ENCODE measurements at places on chromosomes 3 and 15. TPM values are rescaled to one million over a fixed set of nuclear protein-coding genes. Genes with fewer than 3 reads are reported as not detected.

The DAZL gene
- total RNA-seq: not detected

The GPR27 gene
- total RNA-seq: 2.3 TPM

DNA sequence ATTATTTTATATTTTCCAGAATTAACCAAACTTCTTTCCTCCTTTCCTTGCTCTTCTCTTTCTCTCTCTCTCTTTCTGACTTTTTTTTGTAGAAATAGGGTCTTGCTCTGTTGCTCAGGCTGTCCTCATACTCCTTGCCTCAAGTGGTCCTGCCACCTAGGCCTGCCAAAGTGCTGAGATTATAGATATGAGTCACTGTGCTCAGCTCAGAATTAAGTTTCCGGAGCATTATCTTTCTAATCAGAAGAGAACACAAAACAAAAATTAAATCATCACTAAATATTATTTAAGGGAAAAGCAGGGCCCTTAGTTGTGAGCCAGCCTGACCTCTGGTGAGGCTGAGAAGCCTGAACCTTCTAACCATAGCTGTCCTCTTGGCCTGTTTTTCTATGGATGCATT lies 168.2 kb downstream of the SOX2 start:
- H3K36me3 ChIP-seq: no peaks in the 10 kb centered on the region
- H3K27me3 ChIP-seq: no peaks in the 10 kb centered on the region
- DNase-seq: no peak
- H3K4me1 ChIP-seq: no peaks in the 10 kb centered on the region
- H3K4me3 ChIP-seq: no peak overlapping the region

- H3K27ac ChIP-seq: no peak overlapping the region
- no peaks in the 10 kb centered on the region for H3K36me3 ChIP-seq
- peaks cover 13% of the 10 kb centered on the region for H3K4me1 ChIP-seq
- no peak overlapping the region for H3K4me3 ChIP-seq
- H3K27me3 ChIP-seq: no peaks in the 10 kb centered on the region
Measured at GRCh38 chr3:42535981-42536784, 33.7 kb downstream of the VIPR1 start.

DNA sequence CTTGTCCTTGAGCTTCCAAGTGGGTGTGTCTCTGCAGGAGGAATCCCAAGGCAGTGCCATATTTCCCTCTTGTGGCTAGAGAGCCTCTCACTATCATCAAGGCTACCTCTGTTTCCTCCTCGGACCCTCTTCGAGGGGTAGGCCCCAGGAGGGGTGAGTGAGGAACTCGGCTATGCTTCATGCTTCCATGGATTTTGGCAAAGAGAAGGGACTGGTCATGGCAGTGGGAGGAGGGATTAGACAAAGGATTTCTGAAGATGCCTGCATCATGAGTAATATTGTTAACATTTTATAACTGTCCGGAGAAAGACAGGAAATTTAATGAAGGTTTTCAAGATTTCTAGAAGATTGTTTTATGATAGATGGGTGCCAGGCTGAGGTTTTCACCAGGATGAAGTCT lies 241.5 kb downstream of the CLSTN2 start:
- no peaks in the 10 kb centered on the region for H3K27me3 ChIP-seq
- H3K4me3 ChIP-seq: no peak overlapping the region
- H3K27ac ChIP-seq: no peak overlapping the region
- H3K36me3 ChIP-seq: no peaks in the 10 kb centered on the region
- DNase-seq: no peak

DNA sequence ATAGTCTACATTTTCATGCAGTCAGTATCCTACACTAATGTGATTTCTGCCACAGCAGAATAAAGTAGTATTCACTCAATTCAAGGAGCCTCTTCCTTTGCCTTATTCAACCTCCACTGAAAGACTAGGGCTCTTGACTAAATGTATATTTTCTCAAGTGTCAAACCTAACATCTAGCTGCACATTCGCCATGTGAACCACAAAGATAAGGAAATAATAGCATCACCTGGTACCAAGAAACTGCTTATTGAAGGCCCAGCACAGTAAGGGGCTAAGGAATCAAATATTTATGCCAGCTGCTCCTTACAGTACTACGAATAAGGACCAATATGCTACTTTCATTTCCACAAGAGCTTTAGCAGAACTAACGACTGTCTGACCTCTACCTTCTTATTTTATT lies 1.3 kb downstream of the SRP14 start:
- H3K27me3 ChIP-seq: no peaks in the 10 kb centered on the region
- peak overlapping the region; percentile 95 for H3K27ac ChIP-seq
- H3K36me3 ChIP-seq: peaks cover 7% of the 10 kb centered on the region
- no peak overlapping the region for H3K4me3 ChIP-seq
- no peak for DNase-seq
- peaks cover 30% of the 10 kb centered on the region for H3K4me1 ChIP-seq

The ISLR gene
- total RNA-seq: 15.8 TPM

GRCh38 chr15:95448531-95449229 lies 881.8 kb upstream of the NR2F2 start:
- no peak for DNase-seq
- no peaks in the 10 kb centered on the region for H3K27me3 ChIP-seq
- no peaks in the 10 kb centered on the region for H3K36me3 ChIP-seq
- no peaks in the 10 kb centered on the region for H3K4me1 ChIP-seq
- no peak overlapping the region for H3K27ac ChIP-seq

Measured in body of pancreas (tissue), 4 donors.